ENCODE measurements at places on chromosomes 2 and 18.

DNA sequence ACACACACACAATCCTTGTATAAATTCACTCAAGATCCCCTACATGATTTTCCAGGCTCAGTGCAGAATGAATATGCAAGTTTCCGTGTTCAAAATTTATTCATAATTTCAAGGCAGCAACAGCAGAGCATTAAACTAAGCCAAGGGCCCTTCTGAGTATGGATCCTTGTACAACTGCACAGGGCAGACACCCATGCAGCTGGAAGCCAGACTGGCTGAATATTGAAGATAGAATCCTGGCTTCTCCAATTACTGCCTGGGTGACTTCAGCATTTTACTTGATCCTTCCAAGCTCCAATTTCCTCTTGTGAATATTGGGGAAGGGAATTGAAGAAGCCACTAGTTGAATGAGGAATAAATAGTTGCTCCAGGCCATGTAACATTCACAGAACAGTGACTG is 267.9 kb upstream of the REG3G start:
- no peak for DNase-seq

DNA sequence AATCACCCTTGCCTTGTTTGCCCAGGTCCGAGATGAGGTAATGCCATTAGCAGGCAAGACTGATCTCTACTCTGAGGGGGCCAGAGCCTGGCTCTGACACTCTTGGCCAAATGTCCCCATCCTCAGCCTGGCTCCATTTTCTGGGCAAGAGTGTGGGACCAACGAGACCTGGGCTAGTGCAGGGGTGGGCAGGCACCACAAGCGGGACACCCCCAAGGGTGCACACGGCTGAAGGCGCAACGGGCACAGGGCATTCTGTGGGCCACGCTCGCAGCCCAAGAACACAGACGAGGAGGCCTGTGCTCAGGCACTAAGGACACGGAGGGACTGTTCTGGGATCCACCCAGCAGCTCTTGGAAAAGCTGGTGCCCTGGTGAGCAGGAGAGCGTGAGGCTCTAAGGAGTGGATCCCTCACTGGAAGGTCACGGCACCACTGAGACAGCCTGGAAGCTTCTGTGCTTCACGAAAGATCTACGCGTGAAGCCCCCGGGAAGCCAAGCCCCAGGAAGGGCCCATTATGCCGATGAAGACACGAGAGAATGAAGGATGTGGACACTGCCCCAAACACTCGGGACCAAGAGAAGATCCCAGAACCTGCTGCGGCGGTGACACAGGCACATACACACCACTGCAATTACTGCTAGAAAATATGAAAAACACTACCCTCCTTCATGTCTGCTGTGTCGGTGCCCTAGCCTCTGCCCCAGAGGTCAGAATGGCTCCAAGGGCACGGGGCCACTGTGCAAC is 138.2 kb downstream of the HDAC4 start:
- DNase-seq: no peak

- DNase-seq: no peak
These were observed 27.0 kb downstream of the DNMT3A start for GRCh38 chr2:25314514-25315315.

DNA sequence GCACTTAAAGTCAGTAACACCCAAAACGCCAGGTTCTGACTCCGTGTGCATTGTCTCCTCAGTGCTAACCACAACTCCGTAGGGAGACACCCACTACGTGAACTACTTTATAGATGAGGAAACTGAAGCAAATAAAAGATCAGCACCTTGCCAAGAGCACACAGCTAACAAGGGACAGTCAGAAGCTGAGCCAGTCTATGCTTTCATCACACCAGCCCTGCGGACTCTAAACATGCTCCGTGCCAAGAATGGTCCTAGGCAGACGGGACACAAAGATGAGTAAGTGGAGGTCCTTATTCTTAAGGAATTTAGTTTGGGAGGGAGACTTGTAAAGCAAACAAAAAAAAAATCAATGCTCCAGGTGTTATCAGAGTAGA is 9.6 kb downstream of the MBOAT2 start:
- DNase-seq: no peak

GRCh38 chr2:100786985-100787384 is 33.0 kb upstream of the NPAS2 start:
- DNase-seq: no peak

- no peak for DNase-seq
These were observed 62.3 kb upstream of the ZFP36L2 start for GRCh38 chr2:43288417-43289305.

DNA sequence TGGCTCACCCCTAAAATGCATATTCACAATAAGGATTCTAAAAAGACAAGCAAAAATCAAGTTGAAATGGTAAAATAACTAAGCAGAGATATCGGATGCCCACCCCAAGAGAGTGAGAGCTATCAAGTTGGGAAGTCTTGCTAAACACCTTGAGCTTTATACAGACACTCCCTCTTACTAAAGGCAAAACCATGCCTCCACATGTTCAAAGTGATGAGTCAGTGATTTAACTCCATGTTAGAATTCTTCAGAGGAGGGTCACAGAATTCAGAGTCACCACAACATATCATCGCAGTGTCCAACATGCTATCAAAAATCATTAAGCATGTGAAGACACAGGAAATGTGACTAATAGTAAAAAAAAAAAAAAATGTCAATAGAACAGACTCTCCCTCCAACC is 20.6 kb upstream of the ST8SIA3 start:
- no peak for DNase-seq

DNA sequence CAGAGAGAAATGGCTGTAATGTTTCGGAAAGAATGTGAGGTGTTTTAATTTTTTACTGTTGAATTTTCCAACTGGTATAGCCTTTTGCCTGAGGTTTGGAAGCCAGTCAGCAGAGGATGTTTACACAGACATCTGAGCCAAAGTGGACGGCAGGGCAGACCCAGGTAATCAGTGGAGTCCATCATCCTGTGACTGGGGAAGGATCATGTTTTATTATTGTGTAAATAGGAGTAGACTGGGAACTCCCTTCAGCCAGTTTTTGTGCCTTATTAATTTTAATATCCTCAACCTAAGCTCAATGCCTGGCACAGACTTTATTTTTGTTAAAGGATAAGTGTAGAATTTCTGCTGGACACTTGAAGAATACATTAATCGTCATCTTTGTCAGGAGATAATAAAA is 142.0 kb upstream of the GAREM1 start:
- DNase-seq: no peak

- no peak for DNase-seq
These were observed 12.8 kb upstream of the TTN start for GRCh38 chr2:178819992-178820391.

GRCh38 chr2:39593439-39594393 is 72.0 kb upstream of the TMEM178A start:
- no peak for DNase-seq

DNA sequence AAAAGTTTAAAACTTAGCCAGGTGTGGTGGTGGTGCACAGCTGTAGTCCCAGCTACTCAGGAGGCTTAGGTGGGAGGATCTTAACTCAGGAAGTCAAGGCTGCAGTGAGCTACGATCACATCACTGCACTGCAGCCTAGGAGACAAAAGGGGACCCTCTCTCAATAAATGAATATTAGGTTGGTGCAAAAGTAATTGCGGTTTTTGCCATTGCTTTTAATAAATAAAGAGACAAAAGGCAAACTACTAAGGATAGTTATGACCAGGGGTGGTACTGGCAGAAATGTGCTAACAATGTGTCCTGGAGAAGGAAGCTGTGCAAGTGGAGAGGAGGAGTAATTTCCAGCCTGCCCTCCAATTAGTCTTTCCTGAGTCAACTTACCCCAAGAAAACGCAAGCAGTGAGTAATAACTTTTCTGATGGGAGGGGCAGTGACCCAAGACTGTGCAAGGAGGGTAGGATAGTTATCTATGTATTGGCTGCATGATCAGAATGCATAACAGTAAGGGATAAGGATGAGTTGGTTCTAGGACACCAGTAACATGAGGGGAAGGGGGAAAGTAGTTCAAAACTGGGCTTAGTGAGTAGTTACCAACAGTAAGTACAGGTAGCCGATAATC is 1.5 kb downstream of the EXOC6B start:
- no peak for DNase-seq

DNA sequence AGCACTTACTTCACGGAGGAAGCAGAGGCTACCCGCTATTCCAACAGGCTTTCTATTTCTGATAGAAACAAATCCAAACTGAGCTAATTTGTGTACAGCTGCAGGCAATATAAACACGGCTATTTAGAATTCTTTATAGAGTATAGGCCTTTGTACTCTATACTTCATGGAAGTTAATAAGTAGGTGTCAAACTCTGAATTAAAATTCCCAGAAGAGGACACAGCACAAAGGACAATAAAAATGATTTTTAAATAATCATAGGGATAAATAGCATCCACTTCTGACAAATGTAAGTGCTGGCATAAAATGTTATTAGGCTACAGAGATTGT is 261.5 kb downstream of the AFF3 start:
- no peak for DNase-seq

GRCh38 chr2:102106133-102106556 is 36.4 kb upstream of the IL1R1 start:
- no peak for DNase-seq

- no peak for DNase-seq
These were observed 18.2 kb upstream of the ACSL3 start for GRCh38 chr2:222842491-222843174.

GRCh38 chr2:12432985-12433625 is 283.6 kb upstream of the TRIB2 start:
- DNase-seq: no peak

GRCh38 chr2:240646176-240646899 is 21.1 kb downstream of the GPR35 start:
- DNase-seq: no peak

- DNase-seq: no peak
These were observed 51.2 kb upstream of the ADAM23 start for GRCh38 chr2:206392118-206392517.

DNA sequence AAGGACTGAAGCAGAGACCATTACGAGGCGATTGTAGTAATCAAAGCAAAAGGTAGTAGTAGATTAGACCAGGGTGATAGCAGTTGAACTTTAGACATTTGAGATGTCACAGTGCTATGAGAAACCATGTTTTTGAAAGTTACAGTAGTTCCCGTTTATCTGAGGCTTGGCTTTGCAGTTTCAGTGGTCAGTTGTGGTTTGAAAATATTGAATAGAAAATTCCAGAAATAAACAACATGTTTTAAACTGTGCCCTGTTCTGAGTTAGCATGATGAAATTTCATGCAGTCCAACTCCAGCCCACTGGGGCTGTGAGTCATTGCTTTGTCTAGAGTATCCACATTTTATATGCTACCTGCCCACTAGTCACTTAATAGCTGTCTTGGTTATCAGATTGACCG is 47.5 kb downstream of the ZNF638 start:
- DNase-seq: no peak

- DNase-seq: no peak
These were observed 186.1 kb upstream of the RAB12 start for GRCh38 chr18:8423051-8423557.

DNA sequence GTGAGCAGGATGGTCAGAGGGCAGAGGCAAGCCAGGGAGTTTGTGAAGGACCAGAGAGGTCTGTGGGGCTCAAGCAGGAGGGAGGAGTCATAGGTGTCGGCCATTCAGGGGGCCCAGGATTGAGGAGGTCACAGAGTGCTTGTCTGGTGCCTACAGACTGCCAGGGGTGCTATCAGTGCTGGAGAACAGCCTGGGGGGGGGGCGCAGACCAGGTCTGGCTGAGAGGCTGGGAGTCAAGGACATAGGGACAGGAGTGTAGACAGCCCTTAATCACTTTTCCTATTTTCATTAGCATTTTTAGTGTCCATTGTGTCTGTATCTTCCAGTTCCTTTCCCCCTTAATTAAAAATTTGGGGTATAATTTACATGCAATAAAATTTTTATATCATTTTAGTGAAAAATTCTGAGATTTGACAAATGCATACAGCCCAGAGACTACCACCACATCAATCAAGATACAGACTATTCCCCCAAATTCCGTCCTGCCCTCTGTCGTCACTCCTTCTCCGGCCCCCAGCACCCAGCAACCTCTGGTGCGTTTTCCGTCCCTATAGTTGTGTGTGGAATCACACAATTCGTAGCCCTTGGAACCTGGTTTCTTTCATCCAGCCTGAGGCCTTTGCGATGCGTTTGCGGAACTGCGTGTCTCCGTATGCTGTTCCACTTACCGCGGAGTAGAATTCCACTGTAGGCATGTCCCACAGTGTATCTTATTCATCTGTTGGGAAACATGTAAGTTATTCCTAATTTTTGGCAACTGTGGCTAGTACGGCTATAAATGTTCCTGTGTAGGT is 6.2 kb downstream of the ZAP70 start:
- DNase-seq: no peak

- no peak for DNase-seq
These were observed 271.0 kb downstream of the TNS1 start for GRCh38 chr2:217731805-217732204.

DNA sequence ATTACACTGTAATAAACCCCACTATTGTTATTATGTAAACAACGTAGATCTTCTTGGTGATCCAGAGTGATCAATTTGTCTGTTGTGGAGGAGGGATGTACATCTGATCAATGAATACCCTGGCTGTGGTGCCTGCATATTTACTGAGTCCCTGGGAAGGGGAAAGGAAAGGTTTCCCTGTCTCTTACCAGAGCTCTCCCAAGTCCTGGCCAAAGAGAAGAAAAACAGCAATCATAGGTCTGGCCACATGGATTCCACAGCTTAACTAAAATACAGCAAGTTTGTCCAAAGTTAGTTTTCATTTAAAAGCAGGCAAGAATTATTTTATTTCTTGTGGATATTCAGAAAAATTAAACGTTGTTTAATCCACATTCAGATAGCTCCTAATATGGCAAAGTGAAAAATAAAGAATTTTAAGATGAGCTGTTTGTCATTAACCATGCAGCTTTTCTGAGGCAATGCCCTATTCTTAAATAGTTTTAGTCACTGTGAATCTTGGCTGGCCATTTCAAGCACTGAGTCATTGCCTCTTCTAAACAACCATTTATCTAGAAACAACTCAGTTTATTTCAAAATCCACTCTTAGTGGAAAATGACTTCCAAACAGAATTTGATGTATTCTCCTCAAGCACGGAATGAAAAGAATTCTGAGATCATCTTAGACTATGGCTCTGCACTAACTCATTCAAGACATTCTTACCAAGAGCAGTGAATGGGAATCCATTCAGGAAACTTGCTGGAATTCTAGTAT is 1004.4 kb upstream of the CDH2 start:
- no peak for DNase-seq

DNA sequence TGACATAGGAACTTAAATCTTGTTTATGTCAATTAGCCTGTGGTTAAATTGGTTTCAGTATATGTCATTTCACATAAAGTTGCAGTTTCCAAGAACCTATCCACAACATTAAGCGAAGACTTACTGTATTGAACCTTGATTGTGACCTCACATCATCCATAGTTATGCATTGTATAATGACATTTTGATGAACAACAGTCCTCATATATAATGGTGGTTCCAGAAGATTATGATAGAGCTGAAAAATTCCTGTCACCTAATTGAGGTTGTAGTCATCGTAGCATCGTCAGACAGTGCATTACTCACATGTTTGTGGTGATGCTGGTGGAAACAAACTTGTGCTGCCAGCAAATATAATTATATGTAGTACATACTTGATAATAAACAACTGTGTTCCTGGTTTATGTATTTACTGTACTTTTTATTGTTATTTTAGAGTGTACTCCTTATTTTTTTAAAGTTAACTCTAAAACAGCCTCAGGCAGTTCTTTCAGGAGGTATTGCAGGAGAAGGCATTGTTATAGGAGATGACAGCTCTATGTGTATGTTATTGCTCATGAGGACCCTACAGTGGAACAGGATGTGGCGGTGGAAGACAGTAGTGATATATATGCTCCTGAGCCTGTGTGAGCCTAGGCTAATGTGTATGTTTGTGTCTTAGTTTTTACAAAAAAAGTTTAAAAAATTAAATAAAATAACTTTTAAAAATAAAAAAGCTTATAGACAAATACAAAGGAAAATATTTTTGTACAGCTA is 56.6 kb downstream of the UBE2E3 start:
- no peak for DNase-seq

- no peak for DNase-seq
These were observed 52.6 kb downstream of the RHBDD1 start for GRCh38 chr2:226888378-226888965.

Measured in cortex of kidney (tissue), 1 donor.